Activated naive CD4-positive, alpha-beta T cell (primary cell): ENCODE measurements at places on chromosomes 1 and 21.

GRCh38 chr1:103416681-103417286, 108.7 kb upstream of the RNPC3 start:
- no peak for DNase-seq

DNA sequence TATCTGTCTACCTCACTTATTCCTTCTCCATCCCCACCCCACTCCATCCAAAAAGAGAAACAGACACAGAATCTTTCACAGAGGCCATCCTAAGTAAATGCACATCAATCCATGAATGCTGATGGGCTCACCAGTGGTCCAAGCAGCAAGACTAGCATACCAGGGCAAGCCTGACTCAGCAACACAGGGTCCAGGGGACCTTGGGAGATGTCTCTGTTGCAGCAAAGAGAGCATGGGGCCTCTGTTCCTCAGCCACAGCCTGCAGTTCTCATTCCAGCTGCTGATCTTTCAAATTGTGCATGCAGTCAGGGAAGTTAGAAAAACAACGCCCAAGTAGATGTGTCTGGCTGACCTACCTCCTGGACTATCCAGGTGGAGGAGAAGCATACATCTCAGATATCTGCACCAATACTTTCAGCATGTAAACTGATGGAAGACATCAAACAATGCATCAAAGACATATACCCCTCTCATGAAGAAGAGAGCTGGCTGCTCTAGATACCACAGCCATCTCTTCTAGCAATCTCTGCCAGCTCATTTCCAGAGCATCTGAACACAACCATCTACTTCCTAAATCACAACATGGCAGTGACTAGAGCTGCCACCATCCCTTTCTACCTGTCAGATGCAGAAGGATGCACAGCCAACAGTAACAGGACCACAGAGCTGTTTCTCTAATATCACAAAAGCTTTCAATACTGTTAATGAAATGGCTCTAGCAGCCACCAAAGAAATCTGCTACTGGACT, 54.5 kb downstream of the CD34 start:
- DNase-seq, result no peak

DNA sequence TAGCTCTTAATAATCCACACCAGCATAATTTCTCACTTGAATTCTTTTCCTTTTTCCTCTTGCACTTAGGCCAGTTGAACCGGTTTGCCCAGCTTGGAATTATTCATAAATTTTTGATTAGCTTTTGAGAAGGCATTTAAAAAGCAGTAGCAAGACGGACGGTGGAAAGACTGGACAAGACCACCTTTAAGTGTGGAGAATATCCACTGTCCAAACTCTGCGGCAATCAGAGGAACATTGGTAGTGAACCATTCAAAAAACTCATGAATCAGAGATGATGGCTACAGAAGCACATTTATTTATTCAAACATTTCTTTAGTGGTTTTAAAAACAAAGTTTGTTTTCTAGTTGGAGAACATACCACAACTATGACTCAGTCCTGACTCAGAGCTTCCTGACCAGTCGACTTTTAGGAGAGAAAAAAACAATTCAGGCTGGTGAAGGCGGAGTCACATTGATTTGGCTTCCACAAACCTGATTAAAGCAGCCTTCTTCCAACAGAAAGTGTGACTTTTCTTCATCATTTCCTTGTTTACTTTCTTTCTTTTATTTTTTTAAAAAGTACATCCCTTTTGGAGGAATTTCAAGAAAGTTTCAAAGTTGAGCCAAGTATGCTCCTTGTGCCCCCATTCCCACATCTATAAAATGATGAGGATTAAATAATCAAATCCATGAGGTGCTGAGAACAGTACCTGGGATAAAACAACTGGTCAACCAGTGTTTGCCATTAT, 128.8 kb downstream of the ADSS2 start:
- DNase-seq, result no peak

GRCh38 chr21:34526241-34526617, 14.2 kb upstream of the KCNE1 start:
- no peak for DNase-seq

GRCh38 chr21:41951876-41952567, 1.8 kb downstream of the C2CD2 start:
- no peak for DNase-seq

GRCh38 chr1:14741082-14741481, 142.6 kb downstream of the KAZN start:
- DNase-seq, result no peak

- peak; percentile 16 for DNase-seq
Measured at GRCh38 chr1:27525296-27526272, 35.6 kb upstream of the WASF2 start.

GRCh38 chr1:2526824-2527555, 594 bp upstream of the PANK4 start:
- DNase-seq, result peak; percentile 34

DNA sequence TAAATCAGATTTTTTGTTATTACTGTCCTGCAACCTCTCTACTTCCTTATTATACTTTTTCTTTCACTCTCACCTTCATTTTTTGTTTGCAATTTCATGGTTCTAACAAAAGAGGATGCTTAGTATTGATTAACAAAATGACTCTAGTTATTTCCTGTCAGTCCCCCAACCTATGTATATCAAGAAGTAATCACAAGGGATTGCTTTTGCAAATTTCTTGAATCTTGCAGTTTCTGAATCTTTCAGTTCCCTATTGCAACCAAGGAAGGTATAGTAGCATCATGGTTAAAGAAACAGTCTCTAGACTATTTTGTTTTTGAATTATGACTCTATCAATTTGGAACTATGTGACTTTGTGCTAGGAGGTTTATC, 446.9 kb downstream of the NEGR1 start:
- DNase-seq, result no peak

DNA sequence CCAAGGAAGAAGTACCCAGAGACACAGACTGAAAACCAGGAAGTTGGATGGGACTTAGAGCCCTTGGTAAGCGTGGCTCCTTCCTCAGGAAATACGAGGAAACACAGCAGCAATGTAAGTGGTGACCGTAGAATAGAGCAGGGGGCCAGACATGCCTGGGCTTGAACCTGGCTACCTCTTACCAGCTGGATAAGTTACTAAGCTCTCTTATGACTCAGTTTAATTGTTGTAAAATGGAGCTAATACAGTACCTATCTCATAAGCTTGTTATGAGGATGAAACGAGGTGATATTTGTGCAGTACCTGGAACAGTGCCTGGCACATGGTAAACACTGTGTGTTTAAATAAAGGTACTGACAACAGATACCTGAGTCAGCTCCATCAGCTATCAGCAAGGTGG, 19.2 kb downstream of the EBNA1BP2 start:
- no peak for DNase-seq

GRCh38 chr1:241276391-241276790, 80.6 kb downstream of the RGS7 start:
- no peak for DNase-seq

- DNase-seq, result peak; percentile 53
Measured at GRCh38 chr21:43361493-43362296, 65.2 kb downstream of the SIK1 start.

DNA sequence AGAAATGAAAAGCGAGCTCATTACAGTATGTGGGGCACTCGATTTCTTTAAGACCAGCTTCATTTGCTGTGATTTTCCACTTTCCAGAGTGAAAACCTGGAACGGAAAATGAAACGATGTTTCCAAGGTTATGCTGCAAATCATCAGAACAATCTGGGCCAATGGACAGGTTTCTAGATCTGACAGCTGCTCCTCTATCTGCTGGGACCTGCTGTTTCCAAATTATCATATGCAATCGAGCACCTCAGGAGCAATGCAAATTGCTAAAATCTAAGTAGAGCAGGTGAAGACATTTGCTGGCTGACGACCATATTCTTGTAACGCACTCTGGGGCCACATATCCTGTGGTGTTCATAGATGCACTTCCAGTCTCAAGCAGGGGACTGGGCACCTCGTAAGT, 39.7 kb upstream of the TIAM1 start:
- no peak for DNase-seq

DNA sequence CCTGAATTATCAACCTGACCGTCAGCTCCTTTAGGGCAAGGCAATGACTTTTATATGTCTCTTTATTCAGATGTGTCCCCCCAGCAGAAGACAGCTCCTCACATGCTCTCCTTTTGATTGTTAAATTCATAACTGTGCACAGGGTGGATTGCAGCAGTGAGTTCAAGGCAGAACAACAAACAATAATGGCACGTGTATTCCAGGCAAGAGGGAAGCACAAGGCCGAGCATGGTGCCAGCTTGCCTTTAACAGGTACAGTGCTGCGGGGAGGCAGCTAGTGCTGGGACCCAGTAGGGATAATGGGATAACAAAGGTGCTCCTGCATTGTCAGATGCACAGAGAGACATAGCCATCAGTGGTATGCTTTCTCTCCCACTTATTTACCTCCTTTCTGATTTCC, 248.4 kb downstream of the RHOU start:
- DNase-seq, result no peak

DNA sequence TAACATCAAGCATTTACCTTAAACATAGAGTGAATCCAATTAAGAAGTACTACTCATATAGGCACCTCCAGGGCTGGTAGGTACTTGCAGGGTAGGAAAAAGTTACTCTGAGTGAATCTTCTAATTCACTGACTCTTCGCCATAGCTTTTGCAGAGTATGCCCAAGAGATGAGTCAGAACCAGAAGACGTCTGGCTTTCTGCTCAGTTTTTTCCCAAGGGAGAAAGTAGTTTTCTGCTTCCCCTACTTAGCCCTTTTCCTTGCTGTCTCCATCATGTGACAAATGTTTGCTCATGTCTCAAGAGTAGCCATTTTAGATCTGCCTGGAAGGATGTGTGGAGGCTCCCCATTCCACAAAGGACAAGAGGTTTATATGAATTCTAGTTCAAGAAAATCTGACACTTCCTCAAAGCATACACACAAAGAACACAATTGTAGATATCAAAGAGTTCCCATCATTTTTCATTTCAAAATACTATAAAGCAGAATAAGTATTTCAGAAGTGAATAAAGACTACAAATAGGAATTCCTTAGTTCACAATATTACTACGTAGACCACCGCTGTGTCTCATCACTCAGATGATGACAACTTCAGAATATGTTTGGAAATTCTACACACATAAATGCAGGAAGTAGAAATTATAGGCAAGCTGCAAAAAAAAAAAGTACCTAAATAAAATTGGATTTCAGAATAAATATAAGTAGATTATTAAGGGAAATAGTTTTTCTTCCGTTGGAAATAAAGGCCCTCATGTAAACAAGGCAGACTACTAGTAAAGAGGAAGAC, 98.5 kb downstream of the ASH1L start:
- no peak for DNase-seq

DNA sequence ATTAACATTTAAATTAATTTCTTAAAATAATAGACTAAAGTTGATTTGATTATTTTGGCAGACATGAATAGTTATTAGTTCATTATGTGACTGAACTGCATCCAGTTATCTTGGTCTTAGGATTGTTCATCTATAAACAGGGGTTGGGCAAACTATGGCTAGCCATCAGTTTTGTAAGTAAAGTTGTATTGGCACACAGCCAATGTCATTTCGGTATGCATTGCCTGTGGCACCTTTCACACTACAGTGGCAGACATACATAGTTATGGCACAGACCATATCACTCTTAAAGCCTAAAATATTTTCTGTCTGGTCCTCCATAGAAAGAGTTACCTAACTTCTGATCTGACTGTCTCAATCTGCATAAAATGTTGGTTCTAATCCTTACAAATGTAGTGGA, 27.2 kb downstream of the ADGRL2 start:
- DNase-seq, result no peak

DNA sequence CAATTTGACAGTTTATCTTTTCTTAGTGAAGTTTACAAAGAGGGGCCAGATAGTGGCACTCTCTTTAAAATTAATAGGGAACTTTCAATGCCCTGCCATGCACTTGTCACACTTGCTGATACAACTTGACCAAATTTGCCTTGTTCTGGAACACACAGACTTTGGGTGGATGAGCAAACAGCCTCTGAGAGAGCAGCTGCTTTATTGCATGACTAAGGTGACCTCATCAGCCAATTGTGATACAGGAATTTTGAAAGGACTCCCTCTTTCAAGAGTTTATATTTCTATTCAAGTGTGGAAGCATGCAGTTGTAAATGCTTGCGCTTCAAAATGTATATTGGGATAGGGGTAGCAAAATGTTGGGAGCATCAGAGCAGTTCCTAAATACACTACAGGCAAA, 2.1 kb upstream of the RGS1 start:
- DNase-seq, result no peak

DNA sequence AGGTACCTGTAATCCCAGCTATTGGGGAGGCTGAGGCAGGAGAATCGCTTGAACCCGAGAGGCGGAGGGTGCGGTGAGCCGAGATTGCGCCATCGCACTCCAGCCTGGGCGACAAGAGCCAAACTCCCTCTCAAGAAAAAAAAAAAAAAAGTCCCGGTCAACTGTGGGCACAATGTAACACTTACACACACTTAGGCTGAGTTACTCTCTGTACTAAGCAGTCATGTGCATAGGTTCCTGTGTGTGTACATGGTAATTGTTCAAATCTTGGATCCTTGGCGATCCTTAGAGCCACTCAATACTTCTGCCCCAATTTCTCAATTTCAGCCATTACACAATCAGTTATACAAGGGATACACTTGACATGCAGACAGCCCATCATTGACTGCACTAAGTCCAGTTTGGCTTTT, 11.6 kb downstream of the SDCCAG8 start:
- DNase-seq, result no peak
